COLO829 (cell line): ENCODE measurements at places on chromosomes 7 and 10.

DNA sequence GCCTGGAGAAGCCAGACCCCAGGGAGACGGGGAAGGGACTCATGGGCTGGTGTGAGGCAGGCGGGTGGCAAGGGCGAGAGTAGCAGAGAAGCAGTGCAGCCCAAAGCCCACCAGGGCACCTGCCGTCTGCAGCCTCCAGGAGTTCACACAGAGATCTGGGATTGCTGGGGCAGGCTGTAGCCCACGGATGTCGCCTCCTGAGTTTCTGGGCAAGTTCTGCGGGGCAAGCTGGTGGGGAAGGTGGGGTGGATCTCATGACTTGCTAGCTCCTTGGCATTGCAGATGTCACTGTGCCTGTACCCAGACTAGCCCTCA, 6.0 kb downstream of the ADCK2 start:
- DNase-seq, result no peak

DNA sequence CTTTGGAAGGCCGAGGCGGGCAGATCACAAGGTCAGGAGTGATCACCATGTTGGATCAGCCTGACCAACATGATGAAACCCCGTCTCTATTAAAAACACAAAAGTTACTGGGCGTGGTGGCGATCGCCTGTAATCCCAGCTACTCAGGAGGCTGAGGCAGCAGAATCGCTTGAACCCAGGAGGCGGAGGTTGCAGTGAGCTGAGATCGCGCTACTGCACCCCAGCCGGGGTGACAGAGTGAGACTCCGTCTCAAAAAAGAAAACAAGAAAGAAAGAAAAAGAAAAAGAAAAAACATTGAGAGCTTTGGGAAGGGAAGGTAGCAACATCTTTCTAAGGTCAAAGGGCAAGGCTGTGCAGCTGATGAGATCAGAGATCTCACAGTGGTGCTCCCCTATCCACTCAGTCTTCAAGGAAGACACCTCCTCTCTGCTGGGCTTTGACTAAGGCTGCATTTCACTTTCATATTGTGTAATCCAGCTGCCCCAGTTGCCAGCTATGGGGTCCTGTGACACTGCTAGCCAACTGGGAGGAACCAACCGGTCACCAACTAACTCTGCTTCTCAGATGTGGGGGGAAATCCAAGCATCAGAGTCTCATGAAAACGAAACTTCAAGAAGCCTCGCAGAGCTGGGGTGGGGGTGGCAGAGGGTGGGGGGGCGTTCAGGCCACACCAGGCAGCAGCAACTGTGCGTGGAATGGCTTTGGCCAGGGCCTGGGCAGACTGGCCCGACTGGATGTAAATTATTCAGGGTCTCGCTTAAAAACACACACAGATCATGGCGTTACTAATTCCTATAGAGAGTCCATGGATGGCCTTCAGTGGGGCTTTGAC, 1.5 kb downstream of the IL15RA start:
- no peak for DNase-seq

GRCh38 chr7:118245267-118246040, 20.9 kb downstream of the ANKRD7 start:
- DNase-seq, result no peak

DNA sequence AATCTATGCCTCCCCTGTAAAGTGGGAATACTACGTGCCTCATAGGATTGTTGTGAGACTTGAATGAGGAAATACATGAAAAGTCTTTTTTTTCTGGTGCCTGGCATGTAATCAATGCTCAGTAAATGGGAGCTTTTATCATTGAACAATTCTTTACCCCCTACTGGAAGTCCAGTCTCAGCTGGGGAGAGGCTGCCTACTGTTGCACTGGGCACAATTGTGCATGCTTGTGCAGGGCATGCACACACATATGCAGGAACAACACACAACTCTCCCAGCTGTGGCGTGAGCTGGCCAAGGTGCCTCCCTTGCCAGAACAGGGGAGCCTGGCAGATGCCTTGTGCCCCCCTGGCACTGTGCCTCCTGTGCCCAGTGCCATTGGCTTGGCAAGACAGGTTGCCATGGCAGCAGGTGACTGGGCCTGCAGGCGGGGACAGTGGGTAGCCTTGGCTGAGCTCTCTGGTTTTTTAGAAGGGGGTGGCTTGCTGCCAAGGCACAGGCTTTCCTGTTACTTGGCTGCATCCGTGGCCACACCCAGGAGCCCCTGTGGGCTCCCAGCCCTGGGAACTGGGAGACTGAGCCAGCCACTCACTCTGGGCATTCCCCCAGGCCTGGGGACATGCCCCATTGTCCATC, 16.1 kb upstream of the PALD1 start:
- DNase-seq, result no peak

- DNase-seq, result peak; percentile 30
Measured at GRCh38 chr10:132987671-132988571, 45.6 kb upstream of the CFAP46 start.

GRCh38 chr7:135377171-135377570, 132.7 kb downstream of the CNOT4 start:
- DNase-seq, result no peak

- DNase-seq, result no peak
Measured at GRCh38 chr7:134618756-134619530, 27.7 kb upstream of the BPGM start.

GRCh38 chr7:107606303-107606702, 26.3 kb downstream of the BCAP29 start:
- no peak for DNase-seq

DNA sequence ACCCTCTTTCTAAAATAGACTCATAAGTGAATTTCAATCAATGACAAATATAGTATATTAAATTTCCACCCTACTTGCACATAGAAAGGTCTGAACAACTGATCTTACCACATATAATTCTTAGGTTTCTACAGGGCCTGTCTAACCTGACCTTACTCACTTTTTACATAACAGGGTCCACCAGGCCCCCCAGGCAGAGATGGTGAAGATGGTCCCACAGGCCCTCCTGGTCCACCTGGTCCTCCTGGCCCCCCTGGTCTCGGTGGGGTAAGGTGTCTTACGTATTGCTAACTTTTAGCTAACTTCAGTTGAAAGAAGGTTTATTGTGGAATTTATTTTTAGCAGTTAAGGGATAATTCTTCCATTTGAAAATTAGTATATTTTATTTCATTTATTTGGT, 5.3 kb downstream of the COL1A2 start:
- no peak for DNase-seq

DNA sequence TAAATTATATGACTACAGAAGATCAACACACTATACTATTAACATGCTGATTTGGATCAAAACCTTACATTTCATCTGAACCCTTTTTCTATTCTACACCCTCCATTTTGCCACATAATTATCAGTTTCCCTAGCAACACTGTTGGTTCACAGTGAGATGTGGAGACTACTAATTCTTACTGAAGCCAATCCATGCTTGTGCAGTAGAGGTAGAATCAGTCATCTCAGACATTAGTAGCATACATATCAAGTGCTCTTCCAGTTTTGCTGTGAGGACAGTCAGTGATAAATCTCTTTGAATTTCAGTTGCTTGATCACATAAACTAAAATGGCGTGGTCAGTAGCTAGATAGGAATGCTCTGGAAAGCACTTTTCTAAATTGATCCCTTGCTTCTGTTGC, 70.3 kb downstream of the PON1 start:
- no peak for DNase-seq

GRCh38 chr10:10657139-10657760, 360.4 kb upstream of the CELF2 start:
- DNase-seq, result no peak

GRCh38 chr7:139571651-139572050, 48.2 kb downstream of the CLEC2L start:
- DNase-seq, result no peak

GRCh38 chr10:125216309-125216708, 55.9 kb upstream of the CTBP2 start:
- DNase-seq, result no peak

GRCh38 chr10:126889421-126889820, 15.8 kb upstream of the DOCK1 start:
- DNase-seq, result no peak

GRCh38 chr10:86970982-86971231, 2.6 kb downstream of the ADIRF start:
- DNase-seq, result no peak

DNA sequence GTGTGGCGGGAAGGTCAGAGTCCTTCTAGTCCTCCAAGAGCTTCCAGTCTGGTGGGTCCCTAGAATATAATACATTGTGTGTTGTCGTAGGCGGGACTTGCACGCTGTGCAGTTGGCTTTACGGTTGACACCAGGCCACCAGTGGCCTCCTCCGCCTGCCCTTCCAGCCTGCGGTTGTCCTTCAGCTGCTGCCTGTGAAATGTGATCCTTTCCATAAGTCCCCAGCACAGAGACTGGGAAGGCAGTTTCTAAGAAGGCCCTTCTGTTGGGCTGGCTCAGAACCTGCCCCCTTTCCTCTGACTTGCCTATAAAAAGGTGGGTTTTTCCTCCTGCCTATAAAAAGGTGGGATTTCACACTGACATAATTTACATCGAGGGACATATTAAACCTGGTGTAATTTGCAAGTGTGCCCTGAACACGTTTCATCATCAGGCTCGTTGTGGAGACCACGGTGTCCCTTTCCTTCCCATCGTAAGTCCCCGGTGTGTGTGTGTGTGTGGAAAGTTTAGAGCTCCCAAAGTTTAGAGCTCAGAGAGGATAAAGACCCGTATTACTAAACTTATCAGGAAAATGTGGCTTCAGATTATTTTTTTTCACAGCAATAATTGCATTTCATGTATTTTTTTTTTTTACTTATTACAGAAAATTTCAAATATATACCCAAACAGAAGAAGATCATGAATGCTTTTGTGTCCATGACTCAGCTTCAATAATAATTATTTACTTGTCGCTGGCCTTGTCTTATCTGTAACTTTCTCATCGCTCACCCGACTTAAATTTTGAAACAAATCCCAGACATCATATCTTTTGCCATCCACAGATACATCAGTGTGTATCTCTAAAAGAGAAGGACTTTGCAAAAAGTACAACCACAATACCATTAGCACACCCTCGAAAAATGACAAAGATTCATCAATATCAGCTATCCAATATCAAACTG, 45.1 kb downstream of the CUX1 start:
- DNase-seq, result no peak

- no peak for DNase-seq
Measured at GRCh38 chr7:158289231-158289630, 298.4 kb downstream of the PTPRN2 start.

GRCh38 chr7:106238830-106239229, 46.0 kb downstream of the NAMPT start:
- no peak for DNase-seq

- DNase-seq, result no peak
Measured at GRCh38 chr10:49560526-49560925, 21.6 kb upstream of the ERCC6 start.

DNA sequence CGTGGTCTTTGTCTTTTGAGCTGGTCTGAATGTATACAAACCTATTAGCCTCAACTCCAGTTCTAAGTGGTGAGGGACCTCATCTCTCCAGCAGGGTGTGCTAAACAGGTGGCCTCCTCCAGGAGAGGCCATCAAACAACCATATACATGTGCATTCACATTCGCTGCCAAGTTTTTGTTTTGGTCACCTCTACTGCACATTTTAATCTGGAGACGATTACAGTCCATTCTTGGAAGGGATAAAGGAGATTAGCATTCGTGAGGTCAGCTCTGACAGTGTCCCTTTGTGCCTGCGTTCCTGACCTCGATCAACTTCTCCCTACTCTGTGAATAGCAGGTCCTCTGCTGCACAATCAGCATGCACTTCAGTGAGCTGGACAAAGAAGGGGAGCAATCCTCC, 60.8 kb downstream of the RHOBTB1 start:
- DNase-seq, result peak; percentile 2

DNA sequence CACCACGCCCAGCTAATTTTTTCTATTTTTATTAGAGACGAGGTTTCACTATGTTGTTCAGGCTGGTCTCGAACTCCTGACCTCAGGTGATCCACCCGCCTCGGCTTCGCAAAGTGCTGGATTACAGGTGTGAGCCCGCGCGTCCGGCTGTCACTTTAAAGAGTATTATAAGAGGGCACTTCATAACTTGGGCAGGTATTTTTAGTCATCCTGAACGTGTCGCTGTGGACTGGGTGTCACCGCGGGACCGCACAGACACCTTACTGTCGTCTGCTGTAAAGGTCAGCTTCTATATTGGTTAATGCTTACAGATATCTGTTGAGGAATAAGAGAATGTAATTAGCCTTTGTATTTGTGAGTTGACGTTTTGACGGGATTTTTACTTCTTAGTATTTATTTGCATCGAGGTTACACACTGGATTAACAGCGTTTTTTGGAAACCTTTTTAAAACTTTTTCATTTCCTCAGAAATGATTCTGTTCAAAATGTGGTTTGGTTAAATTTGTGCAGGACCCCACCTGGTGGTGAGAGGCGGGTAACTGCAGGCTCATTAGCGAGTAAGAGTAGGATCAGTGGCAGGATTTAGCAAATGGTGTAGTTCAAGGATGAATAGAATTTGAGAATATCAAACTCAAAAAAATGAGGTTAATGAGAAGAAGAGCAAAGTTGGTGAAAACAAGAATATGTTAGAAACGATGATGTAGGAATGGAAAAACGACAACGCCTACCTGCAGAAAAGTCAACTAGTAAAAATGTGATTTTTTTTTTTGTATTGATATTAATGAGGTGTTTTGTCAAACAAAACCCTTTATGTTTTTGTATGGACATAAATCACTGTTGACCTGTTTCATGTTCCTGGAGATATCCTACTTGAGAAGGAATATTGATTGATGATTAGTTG, 3.2 kb downstream of the DNAJB6 start:
- peak; percentile 33 for DNase-seq
